ENCODE measurements at places on chromosomes 2 and 18.

DNA sequence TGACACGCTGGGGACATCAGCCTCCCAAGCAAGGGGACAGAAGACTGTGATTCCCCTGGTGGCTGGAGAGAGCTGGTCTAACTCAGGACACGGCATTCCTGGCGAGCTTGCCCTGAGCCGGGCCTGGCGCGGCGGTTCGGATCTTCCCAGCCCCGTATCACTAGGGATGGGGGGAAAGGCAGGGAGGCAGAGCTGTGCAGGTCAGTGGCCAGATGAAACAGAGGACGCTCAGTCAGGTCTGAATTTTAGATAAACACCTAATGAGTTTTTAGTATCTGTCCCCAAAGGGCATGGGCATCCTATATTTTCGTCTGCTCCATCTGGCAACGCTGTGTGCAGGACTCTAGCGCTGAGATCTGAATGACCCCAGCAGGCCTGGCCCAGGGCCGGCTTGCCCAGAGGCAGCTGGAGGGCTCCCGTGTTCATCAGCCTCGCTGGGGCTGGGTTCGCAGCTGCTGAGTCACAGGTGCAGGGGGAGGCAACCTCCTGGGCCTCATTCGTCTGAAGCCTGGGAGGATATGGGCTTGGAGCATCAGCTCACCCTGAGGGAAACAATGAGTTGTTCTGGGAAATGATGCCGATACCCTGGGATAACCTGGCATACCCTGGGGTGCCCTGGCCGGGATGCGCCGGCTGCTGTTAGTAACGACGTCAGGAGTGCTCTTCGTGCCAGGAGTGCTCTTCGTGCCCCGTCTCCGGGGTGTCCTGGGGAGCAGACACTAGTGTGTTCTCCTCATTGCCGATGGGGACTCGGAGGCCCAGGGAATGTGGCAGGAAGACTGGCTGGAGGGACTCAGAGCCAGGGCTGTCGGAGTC lies 48.1 kb upstream of the HPCAL1 start:
- peak; percentile 4 for DNase-seq

GRCh38 chr2:231680992-231681852 lies 27.1 kb upstream of the PTMA start:
- DNase-seq, result no peak

DNA sequence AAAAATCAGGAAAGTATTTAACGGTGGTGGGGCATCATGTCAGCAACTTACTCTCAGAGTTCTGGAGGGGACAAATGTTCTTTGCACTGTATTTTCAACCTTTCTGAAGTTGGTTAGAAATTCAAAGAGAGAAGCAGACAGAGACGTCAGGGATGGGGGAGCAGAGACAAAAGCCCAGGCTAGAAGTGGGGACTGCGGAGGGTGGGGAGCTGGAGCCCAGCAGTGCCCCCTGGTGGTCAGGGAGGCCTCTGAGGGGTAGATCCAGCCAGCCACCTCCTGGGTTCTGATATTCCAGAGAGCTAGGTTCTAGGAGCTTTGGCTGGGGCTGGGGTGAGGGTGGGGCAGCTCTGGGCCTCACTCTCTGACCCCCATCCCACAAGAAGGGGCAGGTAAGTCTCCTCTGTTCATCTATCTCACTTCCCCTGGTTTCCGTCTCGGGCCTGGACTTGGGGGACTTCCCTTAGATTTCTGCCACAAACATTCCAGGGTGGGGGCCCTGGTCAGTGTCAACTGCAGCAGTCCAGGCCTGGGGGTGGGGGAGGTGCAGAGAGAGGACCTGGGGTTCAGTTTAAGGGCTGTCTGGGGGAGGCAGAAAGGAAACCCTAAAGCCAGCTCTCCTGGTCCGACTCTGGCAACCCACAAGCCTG lies 8.9 kb downstream of the TNS1 start:
- no peak for DNase-seq

DNA sequence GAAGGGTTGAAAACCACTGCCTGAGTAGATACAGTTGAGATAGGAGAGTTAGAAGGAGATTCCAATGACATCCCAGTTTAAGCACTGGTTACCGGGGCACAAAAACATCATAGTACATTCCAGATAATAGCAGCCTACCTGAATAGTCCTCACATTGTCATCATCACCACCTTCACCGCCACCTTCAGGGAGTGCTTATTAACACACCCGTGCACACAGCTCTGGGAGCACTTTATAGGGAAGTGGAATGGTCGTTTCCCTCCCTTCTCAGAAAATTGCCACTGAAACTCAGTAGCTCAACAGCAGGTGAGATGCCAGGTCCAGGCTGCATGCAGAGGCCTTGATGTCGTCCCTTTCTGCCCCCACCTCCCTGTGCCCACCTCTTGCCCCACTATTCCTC lies 8.2 kb downstream of the SERPINB7 start:
- no peak for DNase-seq

DNA sequence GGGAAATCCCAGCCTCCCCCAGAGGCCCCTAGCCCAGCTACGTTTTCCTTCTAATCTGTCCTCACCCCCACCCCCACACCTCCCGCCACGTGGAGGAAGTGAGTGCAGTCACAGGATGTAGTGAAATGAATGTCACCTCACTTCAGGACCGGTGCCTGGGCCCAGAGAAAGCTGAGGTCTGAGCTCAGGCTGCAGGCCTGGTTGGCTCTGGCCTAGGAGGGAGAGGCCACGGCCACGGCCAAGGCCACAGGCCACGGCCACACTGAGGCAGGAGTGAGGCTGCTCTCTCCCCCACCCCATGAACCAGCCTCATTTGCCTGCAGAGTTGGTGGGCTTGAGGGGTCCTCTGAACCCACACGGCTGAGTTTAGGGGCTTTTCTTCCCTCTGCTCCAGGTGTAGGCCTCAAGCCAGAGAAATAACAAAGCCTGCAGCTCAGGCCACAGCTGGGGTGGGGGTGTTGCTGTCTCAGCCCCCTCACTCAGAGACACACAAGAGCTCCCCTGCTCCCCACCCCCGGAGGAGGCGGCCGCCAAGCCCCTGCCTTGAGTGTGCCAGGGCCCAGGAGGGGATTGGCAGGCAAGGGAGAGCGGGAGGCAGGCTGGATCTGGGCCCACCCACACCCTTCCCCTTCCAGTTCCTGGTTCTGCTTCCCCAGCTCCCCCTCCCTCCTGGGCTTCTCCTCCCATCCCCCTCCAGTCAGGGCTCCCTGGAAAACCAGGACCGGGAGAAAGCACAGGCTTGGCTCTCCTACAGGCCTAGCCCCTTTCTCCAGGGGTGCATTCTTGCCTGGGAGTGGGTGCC lies 27.0 kb downstream of the DNMT3A start:
- no peak for DNase-seq

GRCh38 chr2:96873651-96874096 lies 3.8 kb upstream of the SEMA4C start:
- no peak for DNase-seq

- peak; percentile 9 for DNase-seq
Measured at GRCh38 chr2:100107906-100108647, 34.3 kb downstream of the AFF3 start.

DNA sequence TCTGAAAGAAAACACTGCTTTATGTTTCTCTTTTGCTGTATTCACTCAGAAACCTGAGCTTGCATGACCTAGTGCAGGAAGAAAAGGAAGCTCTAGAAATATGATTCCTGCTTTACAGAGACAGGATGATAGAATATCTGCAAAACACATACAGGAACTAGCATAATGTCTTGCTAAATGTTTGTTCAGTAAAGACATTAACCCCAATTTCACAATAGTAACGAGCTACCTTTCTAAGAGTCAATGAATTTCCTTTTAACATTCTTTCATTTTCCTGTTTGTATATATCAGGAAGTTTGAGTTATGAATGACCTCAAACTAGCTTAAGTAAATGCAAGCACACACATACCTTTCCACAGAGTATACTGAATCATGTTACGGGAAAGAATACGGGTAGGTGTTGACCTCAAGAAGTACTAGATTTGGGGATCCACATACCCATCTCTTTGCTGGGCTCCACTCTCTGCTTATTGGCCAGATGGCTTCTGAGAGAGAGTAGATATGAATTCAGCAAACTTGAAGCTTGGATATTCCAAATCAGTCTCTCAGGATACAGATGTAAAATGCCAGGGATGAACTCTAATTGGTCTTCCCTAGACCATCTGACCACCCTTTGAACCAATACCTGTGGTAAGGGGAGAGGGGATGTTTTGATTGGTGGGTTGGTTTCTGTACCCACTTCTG lies 18.2 kb upstream of the ACSL3 start:
- no peak for DNase-seq

- no peak for DNase-seq
Measured at GRCh38 chr2:118689456-118689855, 158.0 kb downstream of the EN1 start.

- no peak for DNase-seq
Measured at GRCh38 chr2:19818543-19818942, 83.2 kb downstream of the TTC32 start.

- no peak for DNase-seq
Measured at GRCh38 chr2:45285311-45285710, 276.1 kb upstream of the SIX2 start.

DNA sequence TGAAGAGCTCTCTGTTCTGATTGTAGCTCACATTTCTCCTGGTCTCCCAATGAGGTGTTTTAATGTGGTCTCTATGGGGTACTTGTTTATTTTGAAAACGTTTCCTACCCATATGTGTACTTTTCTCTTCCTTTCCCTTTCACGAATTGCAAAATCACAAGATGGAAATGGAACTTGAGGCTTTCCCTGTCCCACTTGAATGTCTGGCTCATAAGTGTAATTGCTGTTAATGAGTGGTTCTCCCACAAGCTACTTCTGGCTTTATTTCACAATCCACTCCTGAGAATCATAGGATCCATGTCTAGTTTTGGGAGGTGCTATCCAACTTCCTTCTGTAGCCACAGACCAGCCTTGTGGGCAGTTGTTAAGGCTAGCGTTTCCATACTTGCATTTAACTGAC lies 81.1 kb upstream of the CAVIN2 start:
- DNase-seq, result peak; percentile 65

- no peak for DNase-seq
Measured at GRCh38 chr18:8373486-8373885, 235.8 kb upstream of the RAB12 start.

DNA sequence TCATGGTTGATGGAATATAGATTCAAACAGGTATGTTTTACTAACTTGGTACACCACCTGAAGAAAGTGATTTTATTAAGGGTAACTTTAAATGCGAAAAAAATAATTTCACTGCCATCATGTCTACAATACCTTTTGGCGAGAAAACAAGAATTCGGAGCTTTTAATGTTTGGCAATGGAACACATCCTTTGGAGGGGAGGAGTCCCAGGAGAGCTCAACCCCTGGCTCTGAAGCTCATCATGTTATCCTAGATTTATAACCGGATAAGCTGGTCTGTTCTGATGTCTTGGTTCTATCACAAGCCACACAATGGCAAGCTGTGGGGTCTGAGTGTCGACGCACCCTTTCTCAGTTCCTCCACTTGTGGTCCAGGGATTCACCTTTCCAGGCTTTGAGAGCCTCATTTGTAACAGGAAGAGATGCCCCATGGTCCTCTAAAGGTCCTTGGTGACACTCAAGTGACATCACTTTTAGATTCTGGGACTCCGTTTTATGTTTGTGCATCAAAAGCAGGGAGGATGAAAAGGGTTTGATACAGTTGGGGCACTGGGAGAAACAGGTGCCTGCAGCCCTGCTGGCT lies 172.7 kb downstream of the BCL2 start:
- no peak for DNase-seq
